ENCODE measurements at places on chromosomes 1 and 21.
A peak's percentile ranks its signal among the peaks of the same experiment; 100 is the strongest.

- no peak for DNase-seq
Observed at GRCh38 chr1:5423109-5423508, 569.1 kb downstream of the NPHP4 start.

DNA sequence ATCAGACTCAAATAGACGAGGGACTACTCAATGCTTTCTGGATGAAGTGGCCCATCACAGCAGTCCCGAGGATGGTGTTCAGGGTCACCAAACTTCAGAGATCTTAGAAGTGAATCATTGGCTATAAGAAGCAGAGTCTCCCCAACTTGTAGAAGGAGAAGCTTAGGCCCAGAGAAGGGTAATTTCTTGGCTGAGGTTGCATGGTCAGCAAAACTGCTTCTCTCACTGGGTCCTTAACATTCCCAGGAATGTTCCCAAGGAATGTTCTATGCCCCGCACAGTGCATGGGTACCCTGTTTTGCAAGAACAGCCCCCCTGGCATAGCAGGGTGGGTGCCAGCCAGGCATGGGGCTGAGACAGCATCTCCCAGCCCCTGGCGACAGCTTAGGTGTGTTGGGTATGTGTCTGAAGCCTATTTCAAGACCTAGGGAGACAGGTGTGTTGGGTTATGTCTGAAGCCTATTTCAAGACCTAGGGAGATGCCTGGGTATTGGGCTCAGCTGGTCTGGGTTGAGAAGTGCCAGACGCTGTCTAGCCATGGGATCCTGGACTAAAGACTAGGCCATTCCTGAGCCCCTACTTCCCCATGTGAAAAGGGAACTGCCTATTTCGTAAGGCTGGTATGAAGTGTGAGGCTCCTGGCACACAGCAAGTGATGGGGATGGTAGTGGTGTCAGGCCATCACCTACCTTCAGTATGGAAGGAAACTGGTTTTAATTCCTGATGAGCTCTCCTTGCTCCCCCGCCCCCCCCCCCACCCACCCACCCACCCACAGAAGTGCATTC is 26.1 kb downstream of the PADI6 start:
- no peak for DNase-seq

- no peak for DNase-seq
Observed at GRCh38 chr1:50156241-50157010, 47.7 kb downstream of the ELAVL4 start.

DNA sequence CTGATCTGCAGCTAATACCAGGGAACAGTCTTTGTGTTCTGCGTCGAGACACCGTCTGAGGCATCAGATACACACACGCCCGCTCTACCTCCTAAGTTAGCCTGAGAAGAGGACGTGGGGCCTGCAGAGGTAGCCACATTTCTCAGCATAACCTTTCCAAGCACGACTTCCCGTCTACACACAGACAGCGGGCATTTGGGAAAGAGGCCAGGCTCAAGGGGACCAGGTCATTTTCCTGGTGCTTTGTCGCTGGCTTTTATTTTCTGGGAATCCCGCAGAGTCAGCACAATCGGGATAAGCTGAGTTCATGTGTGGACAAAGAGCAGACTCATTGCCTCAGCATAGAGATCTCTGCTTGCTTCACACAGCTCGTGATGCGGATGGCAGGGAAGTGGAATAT is 72.5 kb upstream of the SMYD2 start:
- DNase-seq = no peak

DNA sequence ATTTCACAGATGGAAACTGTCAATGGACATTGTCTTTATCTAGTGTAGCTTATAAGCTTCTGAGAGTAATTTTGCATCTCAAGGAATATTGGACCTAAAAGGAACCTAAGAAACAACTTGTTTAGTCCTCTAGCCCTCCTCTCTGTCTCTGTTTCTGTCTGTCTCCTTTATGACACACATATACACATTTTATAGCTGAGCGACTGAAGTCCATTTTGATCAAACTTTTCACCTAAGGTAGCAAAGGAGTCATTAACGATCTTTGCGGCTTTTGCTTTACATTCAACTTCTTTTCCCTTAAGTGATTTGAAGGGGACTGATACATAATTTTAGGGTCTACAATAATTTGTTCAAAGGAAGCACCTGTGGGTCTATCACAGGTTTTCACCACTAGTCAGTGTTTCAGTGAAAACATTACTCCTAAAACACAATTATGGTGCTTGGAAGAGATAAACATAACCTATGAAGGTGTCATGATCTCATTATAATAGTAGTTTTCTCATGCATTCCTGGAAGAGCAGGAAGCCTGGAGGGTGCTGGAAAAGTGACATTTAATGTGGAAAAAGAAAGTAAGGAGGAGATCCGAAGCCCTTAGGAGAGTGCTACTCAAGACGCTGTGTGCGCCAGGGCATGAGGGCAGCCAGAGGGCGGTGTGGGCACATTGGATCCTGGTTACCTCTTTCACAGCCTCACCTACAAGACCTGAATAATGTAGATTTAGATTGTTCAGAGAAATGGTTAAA is 248.6 kb downstream of the DNM3 start:
- DNase-seq = peak; percentile 85

- peak; percentile 75 for DNase-seq
Observed at GRCh38 chr1:2468041-2468472, 8.0 kb upstream of the PLCH2 start.

DNA sequence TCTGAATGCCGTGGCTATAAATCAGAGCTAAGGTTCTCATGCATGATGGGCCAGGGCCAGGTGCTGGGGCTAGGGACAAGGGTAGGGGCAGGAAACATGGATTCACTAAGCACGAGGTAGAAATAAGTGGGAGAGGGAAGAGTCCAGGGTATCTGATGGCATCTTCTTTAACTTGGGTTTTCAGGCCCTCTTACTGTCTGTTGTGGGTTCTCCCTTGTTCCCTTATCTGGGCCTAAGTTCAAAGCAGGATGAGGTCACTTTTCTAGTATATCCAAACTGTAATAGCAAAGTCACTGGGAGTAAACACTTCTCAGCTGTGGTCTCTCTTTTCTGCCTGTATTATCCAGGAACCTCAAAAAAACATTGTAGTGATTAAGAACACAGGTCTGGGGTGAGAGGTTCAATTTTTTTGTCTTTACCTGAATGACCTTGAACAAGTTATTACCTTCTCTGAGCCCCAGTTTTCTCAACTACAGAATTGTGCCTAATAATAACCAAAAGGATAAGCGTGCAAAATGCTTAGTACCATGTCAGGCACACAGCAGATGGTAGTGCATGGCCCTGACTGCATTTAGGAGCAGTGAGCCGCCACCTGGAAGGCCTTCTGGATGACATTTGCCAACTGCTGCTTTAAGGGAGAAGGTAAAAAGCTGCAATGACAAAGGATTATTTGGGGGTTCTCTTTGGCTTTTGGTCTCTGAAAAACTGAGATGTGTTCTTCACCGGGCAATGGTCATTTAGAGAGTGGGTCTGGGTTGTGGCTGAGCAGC is 53.6 kb upstream of the A3GALT2 start:
- DNase-seq = no peak

DNA sequence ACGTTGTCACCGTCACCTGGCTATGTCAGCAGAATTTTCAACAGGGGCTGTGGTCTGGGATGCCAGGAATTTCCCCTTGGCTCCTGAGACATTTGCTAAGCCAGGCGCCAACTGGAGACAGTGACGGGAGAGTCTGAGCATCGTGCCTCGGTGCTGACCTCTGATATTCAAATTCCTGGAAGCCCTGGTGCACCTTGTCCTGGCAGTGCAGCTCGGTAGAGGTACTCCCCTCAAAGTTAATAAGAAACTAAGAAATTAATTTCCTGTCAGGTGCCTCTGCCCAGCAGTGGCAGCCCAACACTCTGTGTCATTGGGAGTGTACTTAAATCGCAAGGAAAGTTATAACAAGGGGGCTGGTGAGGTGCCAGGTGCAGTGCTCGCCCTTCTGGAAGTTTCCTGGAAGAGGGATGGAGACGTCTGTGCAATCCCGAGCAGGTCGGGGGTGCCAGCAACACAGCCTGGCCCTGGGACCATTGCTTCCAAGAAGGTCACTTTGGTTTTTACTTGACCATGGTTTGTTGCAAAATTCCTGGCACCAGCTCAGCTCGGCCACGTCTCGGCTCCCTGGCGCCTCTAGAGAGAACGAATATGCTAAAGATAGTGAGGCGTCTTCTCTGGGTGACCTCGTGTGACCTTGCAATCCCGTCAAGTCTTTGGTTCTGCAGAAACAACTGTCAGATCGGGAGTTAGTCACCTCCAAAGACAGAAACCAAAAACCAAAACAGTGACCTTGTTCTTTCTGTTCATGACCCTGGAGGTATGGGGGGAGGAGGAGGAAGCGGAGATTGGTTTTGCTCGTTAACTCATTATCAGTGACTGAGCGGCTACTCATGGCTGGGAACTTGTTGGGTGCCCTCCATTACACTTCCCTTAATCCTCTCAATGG is 149.5 kb upstream of the VAMP3 start:
- DNase-seq = no peak

- DNase-seq = no peak
Observed at GRCh38 chr1:199279872-199280645, 641.2 kb downstream of the PTPRC start.

- no peak for DNase-seq
Observed at GRCh38 chr1:228408869-228409805, 2.5 kb upstream of the TRIM11 start.

GRCh38 chr1:24540906-24541710 is 14.8 kb upstream of the NCMAP start:
- DNase-seq = no peak

GRCh38 chr1:175690298-175690697 is 53.1 kb downstream of the TNR start:
- no peak for DNase-seq

DNA sequence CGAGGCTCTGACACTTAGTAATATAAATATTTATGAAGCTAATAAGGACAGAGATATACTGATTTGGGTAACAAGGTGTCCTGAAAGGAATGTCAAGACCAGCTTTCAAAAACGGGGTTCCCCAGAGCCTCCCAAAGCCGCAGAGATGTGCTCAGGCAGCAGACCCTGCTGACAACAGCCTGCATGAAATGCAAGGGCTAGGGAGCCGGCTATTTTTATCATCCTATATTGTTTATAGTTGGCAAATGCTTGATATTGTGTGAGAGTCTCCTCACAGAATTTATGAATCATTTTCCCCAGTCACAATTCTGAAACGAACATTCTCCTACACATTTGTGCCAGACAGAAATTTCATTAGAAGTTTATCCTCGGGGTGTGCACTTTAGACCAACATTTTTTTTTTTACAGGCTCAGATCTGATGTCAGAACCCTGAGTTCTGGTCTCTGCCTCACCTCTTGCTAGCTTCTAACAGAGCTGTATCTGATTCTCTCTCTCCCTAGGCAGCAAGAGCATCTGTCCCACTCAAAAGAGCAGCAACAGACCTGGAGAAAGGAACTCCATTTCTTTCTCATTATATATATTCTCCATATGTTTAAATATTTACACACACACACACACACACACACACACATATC is 302.3 kb upstream of the PLD5 start:
- no peak for DNase-seq

GRCh38 chr1:100713626-100714025 is 5.9 kb upstream of the VCAM1 start:
- DNase-seq = no peak

GRCh38 chr21:34185026-34185750 is 111.8 kb downstream of the MRPS6 start:
- DNase-seq = no peak

GRCh38 chr1:52842643-52843310 is at the start of gene ZYG11A:
Gene ZYG11A (plus strand): TSS chr1:52842760. CDS start chr1:52842884, 124 bp downstream.
- DNase-seq = peak; percentile 93

GRCh38 chr1:167630568-167631385 is 745 bp downstream of the RCSD1 start:
- DNase-seq = no peak

GRCh38 chr1:40553017-40553416 is 21.6 kb downstream of the ZNF684 start:
- no peak for DNase-seq

GRCh38 chr1:16210581-16210980 is 1.9 kb downstream of the ARHGEF19 start:
- no peak for DNase-seq

GRCh38 chr1:39115271-39116110 is 89.0 kb upstream of the MACF1 start:
- DNase-seq = no peak

GRCh38 chr1:160807738-160808137 is 11.8 kb downstream of the LY9 start:
- peak; percentile 16 for DNase-seq

DNA sequence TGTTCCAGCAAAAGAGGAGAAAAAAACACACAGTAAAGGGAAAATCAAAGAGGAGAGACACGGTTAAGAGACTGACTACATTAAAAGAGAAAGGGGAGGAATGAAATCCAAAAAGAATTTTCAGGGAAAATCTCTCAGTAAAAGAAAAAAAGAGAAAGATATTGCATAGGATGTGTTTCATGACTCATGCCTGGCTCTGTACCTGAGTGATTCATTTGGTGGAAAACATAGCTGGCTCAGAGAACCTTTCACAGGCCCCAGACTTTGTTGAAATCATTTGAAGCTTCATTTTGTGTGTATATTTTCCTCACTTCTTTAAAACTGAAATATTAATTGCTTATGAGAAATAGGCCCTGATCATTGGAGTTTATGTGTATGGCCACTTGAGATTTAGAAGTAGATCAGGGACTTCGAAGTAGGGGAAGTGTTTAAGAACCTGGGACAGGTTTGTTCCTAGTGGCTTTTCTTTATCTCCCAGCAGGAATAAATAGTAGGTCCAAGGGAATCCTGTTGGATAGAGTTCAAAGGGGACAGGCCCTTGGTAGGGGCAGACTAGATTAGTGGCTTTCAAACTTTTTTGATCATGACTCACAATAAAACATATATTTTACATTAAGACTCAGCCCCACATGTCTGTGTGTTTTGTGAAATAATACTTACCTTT is 239.1 kb upstream of the SGIP1 start:
- DNase-seq = no peak

GRCh38 chr1:235808223-235808622 is 58.5 kb downstream of the LYST start:
- DNase-seq = no peak

DNA sequence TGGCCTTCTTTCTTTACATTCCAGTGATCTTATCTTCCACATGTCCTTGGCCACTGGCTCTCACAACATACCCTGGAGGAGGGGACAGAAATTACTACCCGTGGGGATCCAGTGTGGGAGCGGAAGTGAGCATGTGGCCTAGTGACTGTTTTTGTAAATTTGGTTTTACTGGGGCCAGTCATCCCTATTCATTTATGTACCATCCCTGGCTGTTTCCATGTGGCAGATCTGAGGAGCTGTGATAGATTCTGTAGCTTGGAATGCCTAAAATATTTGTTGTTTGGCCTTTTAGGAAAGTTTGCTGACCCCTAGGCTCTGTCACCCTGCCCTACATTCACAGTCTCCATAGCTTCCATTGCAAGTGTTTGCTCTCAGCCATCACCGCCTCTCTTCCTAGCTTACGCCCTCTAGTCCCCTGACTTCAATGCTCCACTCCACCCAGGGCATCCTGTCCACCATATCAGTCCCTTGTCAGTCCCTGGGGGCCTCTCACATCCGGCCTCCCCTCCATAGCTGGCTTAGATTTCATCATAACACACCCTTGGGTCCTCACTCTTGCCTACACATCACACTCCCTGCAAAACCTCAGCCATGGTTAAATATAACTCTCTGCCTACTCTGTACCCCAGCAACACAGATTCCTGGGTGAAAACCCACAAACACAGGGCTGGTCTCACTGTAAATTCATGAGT is 25.8 kb downstream of the DHCR24 start:
- DNase-seq = no peak

All from GM23338 (cell line).